ENCODE measurements at places on chromosomes 7 and 10. TPM values are rescaled to one million over a fixed set of nuclear protein-coding genes. Genes with fewer than 3 reads are reported as not detected.

Gene PPP1R3C
- total RNA-seq = 160 TPM

Gene CTAGE8
- total RNA-seq = not detected

Gene CCL26
- 0.27 TPM for total RNA-seq

Gene ADCY1
- 2.3 TPM for total RNA-seq

Gene CHST3
- 15.2 TPM for total RNA-seq

Gene STAG3
- total RNA-seq = not detected

Gene OLAH
- total RNA-seq = 0.40 TPM

Gene KCNIP2
- 2.0 TPM for total RNA-seq

Gene SNCG
- 18.9 TPM for total RNA-seq

Gene CNTNAP2
- 0.15 TPM for total RNA-seq

Gene CPN1
- not detected for total RNA-seq

Gene H2BK1
- total RNA-seq = not detected

Gene MSS51
- 0.43 TPM for total RNA-seq
